ENCODE measurements at places on chromosomes 7 and 10. TPM values are rescaled to one million over a fixed set of nuclear protein-coding genes. Genes with fewer than 3 reads are reported as not detected.

- no peak for DNase-seq
These were observed 144.4 kb downstream of the ARID5B start for GRCh38 chr10:62045765-62046521.

GRCh38 chr10:16182144-16182543 is 254.7 kb upstream of the PTER start:
- no peak for DNase-seq

DNA sequence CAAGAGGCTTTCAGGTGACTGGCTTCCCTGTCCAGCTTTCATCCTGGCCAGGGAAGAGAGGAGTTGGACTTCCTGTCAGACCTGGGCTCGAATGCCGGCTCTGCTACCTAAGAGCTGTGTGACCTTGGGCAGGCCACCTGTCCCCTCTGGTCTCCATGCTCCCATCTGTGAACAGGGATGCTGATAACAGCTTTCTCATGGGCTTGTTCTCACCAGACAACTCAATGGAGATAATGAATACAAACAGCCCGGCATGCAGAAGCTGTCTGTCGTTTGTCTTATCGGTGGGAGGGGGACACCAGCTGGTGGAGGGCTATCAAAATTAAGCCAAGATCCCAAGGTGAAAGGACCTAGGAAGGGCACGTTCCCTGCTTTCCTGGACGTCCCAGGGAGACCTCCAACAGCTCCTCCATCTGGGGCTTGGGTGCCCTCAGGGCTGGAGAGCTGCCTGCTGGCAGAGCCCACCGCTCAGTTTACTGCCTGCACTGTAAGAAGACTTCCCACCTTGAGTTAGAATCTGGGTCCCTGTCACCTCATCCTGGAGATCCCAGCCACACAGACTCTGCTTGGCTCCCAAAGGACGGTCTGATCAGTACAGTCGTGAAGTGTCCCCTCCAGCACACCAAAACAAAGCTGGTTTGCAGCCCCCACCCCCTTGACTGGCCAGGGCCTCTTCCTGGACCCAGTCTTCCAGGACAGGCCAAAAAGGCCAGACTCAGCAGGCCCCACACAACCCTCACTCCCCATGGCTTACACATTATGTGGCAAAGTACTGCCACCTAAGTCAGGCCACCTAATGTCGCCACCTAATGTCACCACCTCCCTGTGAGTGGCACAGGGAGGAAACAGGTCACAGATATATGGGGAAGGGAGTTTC is 40.9 kb downstream of the PPIF start:
- no peak for DNase-seq

GRCh38 chr7:158274996-158275395 is 312.6 kb downstream of the PTPRN2 start:
- no peak for DNase-seq

- no peak for DNase-seq
These were observed 8.0 kb downstream of the DNAJC1 start for GRCh38 chr10:21995557-21995956.

BEND7 gene
- total RNA-seq: 4.8 TPM
